ENCODE measurements at places on chromosomes 6 and 20. TPM values are rescaled to one million over a fixed set of nuclear protein-coding genes. Genes with fewer than 3 reads are reported as not detected.

The SASH1 gene
- 31.8 TPM for total RNA-seq

The DEFB124 gene
- not detected for total RNA-seq

The KHDC1L gene
- not detected for total RNA-seq

The NHSL1 gene
- total RNA-seq: 53.0 TPM

The TMEM239 gene
- not detected for total RNA-seq

The DLL1 gene
- 15.3 TPM for total RNA-seq

The PRDM13 gene
- not detected for total RNA-seq

The TFAP2A gene
- 0.97 TPM for total RNA-seq

The RAD21L1 gene
- total RNA-seq: not detected

The ABHD16B gene
- total RNA-seq: not detected

The CYP21A2 gene
- total RNA-seq: 0.52 TPM

The TFAP2D gene
- not detected for total RNA-seq

The SLC44A4 gene
- not detected for total RNA-seq

The GSTA2 gene
- total RNA-seq: not detected

The GPR31 gene
- total RNA-seq: not detected

The ECT2L gene
- 0.37 TPM for total RNA-seq

The ETV7 gene
- total RNA-seq: 0.15 TPM

The OOEP gene
- 0.45 TPM for total RNA-seq

The FKBP1A gene
- total RNA-seq: 135 TPM

The CRIP3 gene
- 6.6 TPM for total RNA-seq

The EFCAB8 gene
- not detected for total RNA-seq

The LHFPL5 gene
- not detected for total RNA-seq

The FAM217A gene
- total RNA-seq: not detected
